ENCODE measurements at places on chromosomes 3 and 15. TPM values are rescaled to one million over a fixed set of nuclear protein-coding genes. Genes with fewer than 3 reads are reported as not detected.

GRCh38 chr3:159798951-159799350 is 189.7 kb upstream of the IL12A start:
- H3K27me3 ChIP-seq: no peaks in the 10 kb centered on the region
- no peaks in the 10 kb centered on the region for H3K4me1 ChIP-seq
- no peaks in the 10 kb centered on the region for H3K36me3 ChIP-seq
- DNase-seq: no peak
- H3K4me3 ChIP-seq: no peak overlapping the region

GRCh38 chr3:2915826-2916225 is 194.3 kb downstream of the IL5RA start:
- no peaks in the 10 kb centered on the region for H3K4me1 ChIP-seq
- no peak overlapping the region for H3K27ac ChIP-seq
- DNase-seq: no peak
- no peaks in the 10 kb centered on the region for H3K36me3 ChIP-seq
- no peaks in the 10 kb centered on the region for H3K27me3 ChIP-seq

- H3K27ac ChIP-seq: no peak overlapping the region
- no peaks in the 10 kb centered on the region for H3K4me1 ChIP-seq
- no peaks in the 10 kb centered on the region for H3K27me3 ChIP-seq
- DNase-seq: no peak
Observed at GRCh38 chr15:42592716-42593115, 17.3 kb downstream of the STARD9 start.

- peaks cover 14% of the 10 kb centered on the region for H3K4me1 ChIP-seq
- no peaks in the 10 kb centered on the region for H3K27me3 ChIP-seq
- no peaks in the 10 kb centered on the region for H3K36me3 ChIP-seq
- no peak for DNase-seq
- no peak overlapping the region for H3K27ac ChIP-seq
- H3K4me3 ChIP-seq: no peak overlapping the region
Observed at GRCh38 chr3:39126532-39127071, 19.1 kb downstream of the TTC21A start.

GRCh38 chr3:177371146-177371545 is 173.9 kb upstream of the TBL1XR1 start:
- no peak for DNase-seq
- H3K4me3 ChIP-seq: no peak overlapping the region
- no peak overlapping the region for H3K27ac ChIP-seq

- no peak overlapping the region for H3K4me3 ChIP-seq
- H3K27me3 ChIP-seq: no peaks in the 10 kb centered on the region
- no peaks in the 10 kb centered on the region for H3K36me3 ChIP-seq
- no peaks in the 10 kb centered on the region for H3K4me1 ChIP-seq
- H3K27ac ChIP-seq: no peak overlapping the region
Observed at GRCh38 chr3:64612082-64612860, 75.5 kb downstream of the ADAMTS9 start.

- no peak for DNase-seq
- H3K4me3 ChIP-seq: no peak overlapping the region
- H3K36me3 ChIP-seq: no peaks in the 10 kb centered on the region
- no peak overlapping the region for H3K27ac ChIP-seq
- H3K4me1 ChIP-seq: no peaks in the 10 kb centered on the region
- no peaks in the 10 kb centered on the region for H3K27me3 ChIP-seq
Observed at GRCh38 chr3:60829058-60829457, 422.2 kb downstream of the FHIT start.

GRCh38 chr3:24494618-24495325 is at the start of gene THRB:
Gene THRB, minus strand, starts transcription at chr3:24494850.
- H3K4me3 ChIP-seq: peak within 1 kb of the TSS; percentile 40
- DNase-seq: no peak
- peak within 1 kb of the TSS; percentile 84 for H3K27ac ChIP-seq
- peaks cover 5% of the 10 kb centered on the region for H3K4me1 ChIP-seq
- H3K27me3 ChIP-seq: peaks cover 51% of the 10 kb centered on the region

- H3K4me3 ChIP-seq: no peak overlapping the region
- H3K4me1 ChIP-seq: peaks cover 39% of the 10 kb centered on the region
- H3K36me3 ChIP-seq: no peaks in the 10 kb centered on the region
- H3K27me3 ChIP-seq: no peaks in the 10 kb centered on the region
Observed at GRCh38 chr3:69231929-69232440, 109.6 kb upstream of the LMOD3 start.

DNA sequence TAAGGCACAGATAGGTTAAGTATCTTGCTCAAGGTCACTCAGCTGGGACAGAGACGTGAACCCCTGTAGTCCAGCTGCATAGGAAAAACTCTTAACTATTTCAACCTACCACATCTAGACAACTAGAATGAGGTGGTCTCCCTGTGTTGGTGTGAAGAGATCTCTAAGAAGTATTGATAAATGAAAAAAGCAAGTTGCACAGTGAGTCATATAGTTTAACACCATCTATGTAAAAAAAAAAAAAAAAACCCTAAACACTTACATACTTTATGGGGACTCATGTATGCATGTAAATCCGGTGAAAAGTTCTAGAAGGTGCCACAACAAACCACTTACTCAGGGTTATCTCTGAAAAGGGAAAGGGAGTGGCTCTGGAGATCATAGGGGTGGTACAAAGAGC is 185.5 kb downstream of the SATB1 start:
- no peaks in the 10 kb centered on the region for H3K4me1 ChIP-seq
- no peak overlapping the region for H3K4me3 ChIP-seq
- no peaks in the 10 kb centered on the region for H3K27me3 ChIP-seq
- H3K36me3 ChIP-seq: no peaks in the 10 kb centered on the region
- no peak overlapping the region for H3K27ac ChIP-seq

GRCh38 chr3:196175116-196175625 is 36.0 kb downstream of the ZDHHC19 start:
- H3K27ac ChIP-seq: no peak overlapping the region
- no peaks in the 10 kb centered on the region for H3K36me3 ChIP-seq
- peaks cover 11% of the 10 kb centered on the region for H3K4me1 ChIP-seq
- DNase-seq: no peak

DNA sequence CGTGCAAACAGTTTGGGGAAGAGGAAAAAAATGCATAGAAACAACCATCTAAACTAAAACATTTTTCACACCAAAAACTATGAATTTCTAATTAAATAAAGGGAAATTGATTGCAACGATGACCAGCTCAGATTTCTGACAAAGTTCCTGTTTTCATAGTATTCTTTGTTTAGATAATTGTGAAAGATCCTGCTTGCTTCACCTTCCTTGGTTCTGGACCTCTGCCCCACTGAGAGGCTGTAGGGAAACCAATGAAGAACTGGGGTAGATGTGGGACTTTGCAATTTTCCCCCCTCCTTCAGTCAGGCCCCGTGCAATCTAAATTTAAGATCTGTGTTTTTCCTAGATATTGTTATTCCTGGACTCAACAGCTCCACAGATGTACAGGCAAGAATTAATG is 13.8 kb upstream of the TEX264 start:
- H3K27ac ChIP-seq: no peak overlapping the region
- DNase-seq: no peak
- H3K4me3 ChIP-seq: no peak overlapping the region
- H3K36me3 ChIP-seq: peaks cover 32% of the 10 kb centered on the region
- no peaks in the 10 kb centered on the region for H3K4me1 ChIP-seq
- H3K27me3 ChIP-seq: no peaks in the 10 kb centered on the region

DNA sequence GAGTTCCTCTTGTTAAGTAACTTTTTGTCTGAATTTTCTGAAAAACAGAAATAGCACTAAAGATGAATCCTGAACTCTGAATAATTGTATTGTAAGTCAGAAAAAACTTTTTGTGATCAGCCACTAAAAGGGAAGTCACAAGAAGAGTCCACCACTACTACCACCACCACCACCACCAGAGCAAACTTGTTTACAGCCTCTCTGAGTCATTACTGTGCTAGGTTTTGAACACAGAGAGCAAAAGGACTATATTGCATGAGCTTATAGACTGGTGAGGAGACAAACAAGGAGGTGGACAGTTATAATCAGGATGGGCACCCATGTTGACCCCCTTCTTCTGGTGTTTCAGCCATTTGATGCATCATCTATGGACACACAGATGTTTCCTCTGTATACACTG is 141.7 kb downstream of the IL5RA start:
- no peak overlapping the region for H3K27ac ChIP-seq
- no peaks in the 10 kb centered on the region for H3K36me3 ChIP-seq
- H3K4me1 ChIP-seq: no peaks in the 10 kb centered on the region
- DNase-seq: no peak
- no peaks in the 10 kb centered on the region for H3K27me3 ChIP-seq

GRCh38 chr15:42964476-42964875 is 43.9 kb upstream of the TTBK2 start:
- no peak for DNase-seq
- H3K4me3 ChIP-seq: no peak overlapping the region
- H3K4me1 ChIP-seq: no peaks in the 10 kb centered on the region

- H3K4me1 ChIP-seq: peaks cover 2% of the 10 kb centered on the region
- DNase-seq: no peak
- H3K36me3 ChIP-seq: no peaks in the 10 kb centered on the region
- no peak overlapping the region for H3K27ac ChIP-seq
- no peak overlapping the region for H3K4me3 ChIP-seq
- no peaks in the 10 kb centered on the region for H3K27me3 ChIP-seq
Observed at GRCh38 chr15:78308422-78309032, 9.1 kb upstream of the SKIC8 start.

DNA sequence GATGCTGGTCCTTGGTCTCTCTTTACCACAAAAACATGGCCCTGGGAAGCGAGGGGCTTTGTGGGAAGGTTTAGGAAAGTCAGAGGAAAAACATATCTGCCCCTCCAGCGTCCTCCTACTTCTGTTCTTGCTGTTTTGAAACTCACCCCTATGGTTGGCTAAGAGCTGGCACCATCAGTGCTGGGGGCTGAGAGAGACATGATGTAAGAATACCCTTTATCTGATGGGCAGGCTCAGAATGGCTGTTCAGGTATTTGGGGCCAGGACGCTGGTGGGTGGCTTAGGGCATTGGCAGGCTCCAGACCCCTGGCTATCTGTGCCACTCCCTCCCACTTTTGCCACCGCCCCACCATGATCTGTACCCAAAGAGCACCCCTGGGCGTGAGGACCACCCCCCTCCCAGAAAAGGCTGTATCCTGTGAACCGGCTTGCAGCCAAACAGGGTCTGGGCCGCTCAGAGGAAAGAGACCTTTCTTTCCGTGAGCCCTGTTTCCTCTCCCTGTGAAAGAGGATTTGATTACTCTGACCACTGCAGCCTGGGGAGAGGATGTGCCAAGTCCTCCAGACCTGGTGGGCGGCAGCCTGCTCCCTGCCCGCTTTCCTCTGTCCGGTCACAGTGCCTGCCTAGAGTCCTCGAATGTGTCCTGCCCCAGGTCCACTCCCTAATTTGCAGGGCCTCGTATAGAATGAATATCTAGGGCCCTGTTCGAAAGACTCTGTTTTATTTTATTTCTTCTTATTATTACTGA is 61.3 kb upstream of the SLC6A6 start:
- H3K27me3 ChIP-seq: no peaks in the 10 kb centered on the region
- H3K4me1 ChIP-seq: no peaks in the 10 kb centered on the region

- H3K4me1 ChIP-seq: no peaks in the 10 kb centered on the region
- H3K27ac ChIP-seq: no peak overlapping the region
- DNase-seq: no peak
- no peak overlapping the region for H3K4me3 ChIP-seq
- no peaks in the 10 kb centered on the region for H3K36me3 ChIP-seq
- no peaks in the 10 kb centered on the region for H3K27me3 ChIP-seq
Observed at GRCh38 chr15:39364721-39365120, 216.2 kb upstream of the THBS1 start.

- H3K36me3 ChIP-seq: no peaks in the 10 kb centered on the region
- DNase-seq: no peak
- no peak overlapping the region for H3K4me3 ChIP-seq
- H3K4me1 ChIP-seq: no peaks in the 10 kb centered on the region
Observed at GRCh38 chr15:74180881-74181602, 7.5 kb downstream of the ISLR start.

GRCh38 chr3:40358454-40358853 is 28.5 kb upstream of the ENTPD3 start:
- no peaks in the 10 kb centered on the region for H3K27me3 ChIP-seq
- H3K36me3 ChIP-seq: no peaks in the 10 kb centered on the region
- H3K4me3 ChIP-seq: no peak overlapping the region

DNA sequence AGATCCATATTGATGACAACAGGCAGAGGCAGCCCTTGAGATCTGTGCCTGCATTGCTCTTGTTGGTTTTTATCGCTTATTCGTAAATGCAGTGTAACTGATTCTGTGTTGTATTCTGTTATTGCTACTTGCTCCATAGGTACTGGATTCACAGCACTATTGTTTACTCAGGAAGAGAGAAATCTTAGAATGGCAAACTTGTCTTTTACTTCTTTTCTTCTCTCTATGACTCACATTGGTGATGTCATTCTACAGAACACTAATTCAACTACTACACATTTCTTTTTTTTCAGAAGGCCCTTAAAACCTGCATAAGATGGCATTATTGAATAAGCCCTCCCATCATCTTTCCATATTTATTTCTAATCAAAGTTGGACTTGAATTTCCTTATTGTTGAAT is 201.0 kb upstream of the GBE1 start:
- H3K27me3 ChIP-seq: no peaks in the 10 kb centered on the region
- DNase-seq: no peak
- H3K27ac ChIP-seq: no peak overlapping the region
- H3K36me3 ChIP-seq: no peaks in the 10 kb centered on the region
- no peak overlapping the region for H3K4me3 ChIP-seq

DNA sequence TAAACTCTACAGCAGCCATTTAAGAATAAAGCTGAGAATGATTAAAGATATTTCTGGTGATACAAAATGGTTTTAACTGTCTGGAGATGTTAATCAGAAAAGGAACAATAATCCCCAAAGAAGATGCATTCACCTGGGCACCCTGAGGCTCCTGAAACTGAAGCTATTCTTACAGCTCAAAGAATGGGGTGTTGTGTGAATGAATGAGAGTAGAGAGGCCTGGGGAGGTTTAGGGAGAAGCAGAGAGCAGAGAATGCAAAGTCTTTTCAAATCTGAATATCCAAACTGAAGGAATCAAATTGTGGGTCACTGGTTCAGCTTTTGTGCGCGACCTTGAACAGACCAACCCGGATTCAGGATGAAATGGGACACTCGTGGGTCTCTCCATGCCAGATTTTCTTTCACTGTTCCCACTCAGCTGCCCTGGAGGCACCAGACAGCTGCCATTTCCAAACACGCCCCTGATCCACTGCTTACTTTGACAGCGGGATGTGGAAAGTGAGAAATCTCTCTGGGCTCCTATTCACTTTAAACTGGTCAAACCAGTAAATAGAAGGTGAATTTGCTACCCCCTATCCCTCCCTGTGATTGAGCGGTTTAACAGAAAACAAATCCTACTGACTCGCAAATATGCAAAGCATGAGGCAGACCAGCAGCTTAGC is 485.5 kb upstream of the THBS1 start:
- H3K4me1 ChIP-seq: no peaks in the 10 kb centered on the region
- H3K36me3 ChIP-seq: no peaks in the 10 kb centered on the region
- no peak overlapping the region for H3K4me3 ChIP-seq
- no peaks in the 10 kb centered on the region for H3K27me3 ChIP-seq
- H3K27ac ChIP-seq: no peak overlapping the region

GRCh38 chr3:11172096-11172690 is 17.9 kb downstream of the HRH1 start:
- no peaks in the 10 kb centered on the region for H3K4me1 ChIP-seq
- H3K4me3 ChIP-seq: no peak overlapping the region
- H3K27ac ChIP-seq: no peak overlapping the region
- no peak for DNase-seq
- H3K27me3 ChIP-seq: no peaks in the 10 kb centered on the region
- no peaks in the 10 kb centered on the region for H3K36me3 ChIP-seq

The DNAJA4 gene
- 6.2 TPM for total RNA-seq

The TMCO5A gene
- not detected for total RNA-seq

The CPNE4 gene
- 0.33 TPM for total RNA-seq

The MKRN2OS gene
- total RNA-seq: 0.09 TPM

The IL17RD gene
- 0.61 TPM for total RNA-seq

The CP gene
- total RNA-seq: 0.19 TPM

The TGM5 gene
- 0.19 TPM for total RNA-seq

The CLDND1 gene
- 65.2 TPM for total RNA-seq

The ALDH1A2 gene
- 17.8 TPM for total RNA-seq

The BLM gene
- 25.6 TPM for total RNA-seq

The TERB2 gene
- not detected for total RNA-seq

Data from thymus (tissue), 14 donors.